ENCODE measurements at places on chromosomes 3 and 15.
A peak's percentile ranks its signal among the peaks of the same experiment; 100 is the strongest.

DNA sequence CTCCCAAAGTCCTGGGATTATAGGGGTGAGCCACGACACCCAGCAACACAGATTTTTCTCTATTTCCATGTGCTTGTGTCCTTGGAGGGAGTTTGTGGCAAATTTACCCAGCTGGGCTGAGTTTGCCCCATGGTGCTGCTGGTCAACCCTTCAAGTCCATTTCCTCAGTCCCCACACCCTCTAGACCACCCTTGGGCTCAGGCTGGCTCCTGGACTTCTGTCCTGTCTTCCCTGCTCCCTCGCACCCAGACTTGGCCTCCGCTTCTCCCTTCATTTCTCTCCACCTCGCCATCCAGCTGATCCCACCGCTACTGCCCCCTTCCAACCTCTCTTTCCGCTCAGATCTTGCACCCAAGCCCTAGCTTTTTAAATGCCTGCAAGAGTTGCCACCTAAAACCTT is 7.3 kb upstream of the RHOV start:
- DNase-seq, result no peak

DNA sequence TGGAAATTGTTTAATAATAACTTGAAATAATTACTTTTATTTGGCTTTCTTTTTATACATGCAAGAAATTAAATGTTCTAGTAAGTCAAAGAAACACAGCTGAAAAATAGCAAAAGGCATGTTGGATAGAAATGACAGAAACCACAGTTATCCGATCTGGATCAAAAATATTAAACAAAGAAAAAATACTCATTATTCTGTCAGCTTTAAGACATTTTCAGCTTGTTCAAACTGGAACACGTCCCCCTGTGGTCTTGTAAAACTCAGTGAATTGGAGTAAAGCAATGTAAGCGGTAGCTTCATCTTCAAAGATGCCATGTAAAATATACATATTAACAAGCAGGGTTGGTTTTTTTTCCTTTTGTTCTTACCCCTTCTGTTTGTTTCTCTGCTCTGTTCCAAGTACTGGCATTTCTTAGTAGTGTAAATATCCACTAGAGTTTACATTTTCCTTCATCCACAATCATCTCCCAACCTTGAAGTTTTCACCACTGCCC is 223.4 kb downstream of the IGSF11 start:
- no peak for DNase-seq

DNA sequence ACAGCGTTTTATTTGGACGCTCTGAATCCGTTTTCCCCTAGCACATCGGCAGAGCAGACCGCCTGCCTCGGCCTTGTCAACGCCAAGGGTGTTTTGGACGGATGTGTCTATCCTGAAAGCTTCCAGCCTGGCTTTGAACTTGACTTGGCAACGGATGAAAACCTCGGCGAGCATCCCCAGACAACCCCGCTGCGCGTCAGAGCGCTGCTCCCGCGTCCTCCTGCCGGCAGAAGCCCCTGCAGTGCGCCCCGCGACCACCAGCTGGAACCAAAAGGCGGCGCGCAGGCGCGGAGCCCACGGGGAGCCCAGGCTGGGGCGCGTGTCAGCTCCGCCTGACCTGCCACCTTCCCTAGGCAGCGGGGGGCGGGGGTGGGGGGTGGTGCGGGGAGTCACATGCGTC is 26.2 kb upstream of the ARL8B start:
- DNase-seq, result peak; percentile 3

DNA sequence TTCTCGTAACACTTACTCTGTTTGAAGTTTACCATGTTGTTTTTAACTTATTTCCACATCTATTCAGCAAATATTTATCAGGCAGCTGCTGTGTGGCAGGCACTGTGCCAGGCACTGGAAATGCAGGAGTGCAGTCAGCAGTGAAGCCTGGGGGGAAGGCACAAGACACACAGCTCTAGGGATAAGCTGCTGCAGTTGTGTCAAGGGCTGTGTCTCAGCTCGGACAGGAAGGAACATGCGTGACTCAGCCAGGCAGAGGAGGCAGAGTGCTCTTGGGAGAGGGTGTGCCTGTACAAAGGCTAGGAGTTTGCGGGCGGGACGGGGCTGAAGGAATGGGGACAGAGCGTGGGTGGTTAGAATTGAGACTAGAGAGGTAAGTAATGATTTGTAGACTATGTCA is 24.7 kb downstream of the LYSMD4 start:
- DNase-seq, result no peak

DNA sequence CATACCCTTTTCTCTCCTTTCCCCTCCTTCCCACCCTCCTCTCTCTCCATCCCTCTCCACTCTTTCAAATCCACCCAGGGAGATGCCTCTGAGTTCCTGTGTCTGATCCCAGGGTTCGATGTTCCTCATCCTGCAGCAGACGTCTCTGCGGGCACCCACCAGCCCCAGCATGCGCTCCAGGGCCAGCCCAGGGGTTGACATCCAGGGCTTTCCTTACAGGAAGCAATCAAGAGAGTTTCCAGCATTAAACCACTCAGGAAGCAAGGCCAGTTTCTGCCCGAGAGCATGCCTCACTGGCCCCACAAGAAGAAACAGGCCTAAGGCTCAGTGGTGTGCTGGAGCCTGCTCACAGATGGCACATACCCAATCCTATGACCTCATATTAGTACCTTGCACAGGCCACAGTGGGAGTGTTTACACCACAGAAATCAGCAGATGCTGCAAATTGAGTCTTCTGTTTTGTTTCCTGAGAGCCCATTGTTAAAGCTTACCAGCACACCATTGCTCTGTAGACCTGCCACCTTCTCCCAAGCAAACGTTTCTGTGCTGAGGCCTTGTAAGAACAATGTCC is 13.2 kb downstream of the SLC6A1 start:
- DNase-seq, result no peak
